GF-D8 (cell line): ENCODE measurements at places on chromosomes 7 and 10.
A peak's percentile ranks its signal among the peaks of the same experiment; 100 is the strongest.

- no peak for DNase-seq
These were observed 1619.6 kb upstream of the LRRTM3 start for GRCh38 chr10:65306201-65306600.

DNA sequence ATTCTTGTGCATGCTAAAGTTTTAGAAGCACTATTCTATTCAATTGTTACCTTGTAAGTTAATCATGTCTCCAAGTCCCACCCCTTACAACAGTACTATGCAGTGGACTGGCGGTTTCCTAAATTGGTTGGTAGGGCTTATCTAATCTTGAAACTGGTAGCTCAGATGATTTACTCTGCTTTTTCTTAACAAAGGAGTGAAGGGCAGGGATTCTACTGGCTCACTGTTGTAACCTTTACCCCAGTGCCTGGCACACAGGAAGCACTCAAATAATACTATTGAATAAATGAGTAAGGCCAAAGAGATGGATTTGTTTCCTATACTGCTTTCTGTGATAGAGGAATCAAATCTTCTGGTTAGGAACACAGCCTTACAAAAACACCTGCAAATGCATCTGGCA, 46.0 kb upstream of the CYCS start:
- no peak for DNase-seq

GRCh38 chr7:80412842-80413241, 99.0 kb downstream of the GNAT3 start:
- no peak for DNase-seq

GRCh38 chr7:112108981-112109380, 97.2 kb downstream of the DOCK4 start:
- no peak for DNase-seq

- DNase-seq = peak; percentile 93
These were observed at the start of gene PIK3CG for GRCh38 chr7:106865130-106866041. TSS of gene PIK3CG (plus strand) at chr7:106865282. CDS start at chr7:106867562, 2,280 bp downstream.

- DNase-seq = peak; percentile 43
These were observed 909 bp upstream of the CC2D2B start for GRCh38 chr10:95906677-95907455.

DNA sequence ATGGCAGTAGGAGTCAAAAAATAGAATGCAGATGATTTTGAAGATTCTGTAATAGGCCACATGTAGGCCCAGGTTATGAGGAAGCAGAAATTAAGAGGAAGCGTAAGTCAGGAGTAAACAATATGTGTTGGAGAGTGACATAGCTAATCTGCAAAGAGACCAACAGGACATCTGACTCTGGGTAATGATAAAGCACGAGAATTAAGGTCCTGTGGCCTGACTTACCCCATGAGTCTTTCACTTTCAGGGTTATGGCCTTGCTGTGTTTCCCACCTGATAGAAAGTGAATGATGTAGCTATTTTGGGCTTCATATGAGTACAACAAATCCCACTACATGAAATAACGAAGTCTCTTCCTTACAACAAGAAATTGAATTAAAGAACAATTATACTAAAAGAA, 393.0 kb downstream of the MAGI2 start:
- no peak for DNase-seq

- DNase-seq = no peak
These were observed 136.0 kb downstream of the RAPGEF5 start for GRCh38 chr7:22220941-22221340.
